ENCODE measurements at places on chromosomes 2 and 18.

DNA sequence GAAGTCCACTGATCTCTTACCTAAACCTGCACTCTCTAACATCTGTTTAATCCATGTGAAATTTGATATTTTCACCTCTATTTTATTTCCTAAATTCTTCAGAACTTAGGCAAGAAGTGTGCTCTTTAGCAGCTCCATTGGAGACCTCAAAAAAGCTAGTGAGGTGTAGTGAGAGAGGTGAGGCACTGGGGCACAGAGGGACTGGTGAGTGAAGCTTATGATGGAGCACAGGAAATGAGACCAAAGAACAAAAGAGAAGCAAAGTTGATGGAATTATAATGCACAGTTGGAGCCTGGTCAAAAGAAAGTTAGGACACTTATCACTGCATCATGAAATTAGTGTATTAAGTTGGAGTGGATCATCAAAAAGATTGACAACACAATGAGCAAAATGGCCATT lies 1050.7 kb upstream of the NRXN1 start:
- DNase-seq: no peak

GRCh38 chr2:10433947-10434885 lies 13.9 kb downstream of the ODC1 start:
- DNase-seq: no peak

GRCh38 chr2:26298286-26298637 lies 47.7 kb upstream of the SELENOI start:
- DNase-seq: no peak

DNA sequence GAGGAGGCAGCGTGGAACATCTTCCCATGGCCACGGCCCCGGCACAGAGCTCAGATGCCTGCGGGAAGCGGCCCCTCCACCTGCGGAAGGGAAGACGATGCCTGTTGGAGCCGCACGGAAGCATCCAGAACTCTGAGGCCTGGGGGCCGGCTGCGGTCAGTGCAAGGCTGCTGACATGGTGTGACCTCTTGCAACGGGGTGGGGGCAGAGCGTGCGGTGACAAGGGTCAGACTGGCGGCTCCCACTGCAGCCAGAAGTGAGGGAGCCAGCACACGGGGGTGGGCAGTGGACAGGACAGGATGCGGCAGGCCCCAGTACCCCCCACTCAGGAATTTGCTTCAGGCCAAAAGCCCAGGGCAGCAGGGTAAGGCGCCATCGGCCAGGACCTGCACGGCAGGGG lies 48.8 kb downstream of the SLC66A2 start:
- DNase-seq: no peak

DNA sequence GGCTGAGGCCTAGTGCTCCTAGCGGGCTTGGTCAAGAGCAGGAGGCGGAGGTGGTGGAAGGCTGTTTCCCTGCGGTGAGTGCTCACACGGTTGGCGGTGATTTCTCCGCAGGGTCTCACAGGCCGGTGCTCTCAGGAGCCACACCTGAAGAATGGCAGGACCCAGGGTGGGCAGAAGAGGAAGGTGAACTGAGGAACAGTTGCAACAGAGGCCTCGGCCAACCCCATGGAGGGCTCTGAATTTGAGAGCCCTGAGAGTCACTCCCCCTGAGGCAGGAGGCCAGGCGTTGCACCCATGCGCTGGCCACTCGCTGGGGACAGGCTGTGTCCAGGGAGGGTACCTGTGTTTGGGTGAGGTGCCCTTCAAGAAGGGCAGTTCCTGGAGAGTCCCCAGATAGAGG lies 35.3 kb upstream of the ZNF516 start:
- no peak for DNase-seq

GRCh38 chr18:50722311-50722710 lies 97.5 kb downstream of the MRO start:
- no peak for DNase-seq

DNA sequence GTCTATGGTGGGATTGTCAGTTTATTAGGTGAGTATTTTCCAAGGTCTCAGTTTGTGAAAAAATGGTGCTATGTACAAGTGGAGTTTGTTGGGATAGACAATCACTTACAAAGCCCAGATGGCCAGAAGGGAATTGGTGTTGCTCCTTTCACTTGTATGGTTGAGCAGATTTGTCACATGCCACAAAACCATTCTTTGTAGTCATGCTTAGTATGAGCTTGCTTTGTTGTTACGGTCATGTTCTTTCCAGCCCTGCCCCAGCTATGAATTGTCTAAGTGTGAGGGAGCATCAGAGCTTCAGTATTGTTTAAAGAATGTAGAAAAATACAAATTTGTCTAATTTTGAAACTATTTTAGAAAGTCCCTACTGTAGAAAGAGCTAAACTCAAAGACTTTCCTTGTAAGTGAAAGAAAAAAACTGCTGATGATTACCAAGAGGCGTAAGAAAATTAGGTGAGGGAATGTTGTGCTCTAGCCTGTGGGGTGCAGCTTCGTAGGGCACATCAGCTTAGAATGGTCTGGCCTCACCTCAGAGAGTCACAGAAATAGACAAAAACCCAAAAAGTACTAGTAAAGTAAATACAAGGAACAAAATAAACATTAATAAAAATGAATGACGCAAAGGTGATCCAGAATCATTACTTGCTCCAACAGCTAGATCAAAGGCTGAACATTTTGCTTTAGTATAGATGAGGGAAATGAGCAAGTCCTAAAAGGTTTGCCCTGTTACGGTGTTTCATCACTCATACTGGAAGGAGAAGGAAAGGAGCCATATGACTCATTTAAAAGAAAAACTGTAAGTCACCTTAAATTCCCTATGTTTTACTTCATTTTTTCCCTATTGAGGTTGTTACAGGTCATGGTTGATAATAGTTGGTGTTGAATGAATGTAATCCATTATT lies 9.2 kb downstream of the TGIF1 start:
- DNase-seq: no peak

GRCh38 chr18:7876354-7877104 lies 309.4 kb downstream of the PTPRM start:
- DNase-seq: no peak

- no peak for DNase-seq
Observed at GRCh38 chr18:13599031-13599430, 127.3 kb downstream of the FAM210A start.

- DNase-seq: no peak
Observed at GRCh38 chr2:69773206-69773605, 31.3 kb downstream of the ANXA4 start.

- DNase-seq: peak; percentile 87
Observed at GRCh38 chr2:45889053-45889452, 237.6 kb downstream of the PRKCE start.

DNA sequence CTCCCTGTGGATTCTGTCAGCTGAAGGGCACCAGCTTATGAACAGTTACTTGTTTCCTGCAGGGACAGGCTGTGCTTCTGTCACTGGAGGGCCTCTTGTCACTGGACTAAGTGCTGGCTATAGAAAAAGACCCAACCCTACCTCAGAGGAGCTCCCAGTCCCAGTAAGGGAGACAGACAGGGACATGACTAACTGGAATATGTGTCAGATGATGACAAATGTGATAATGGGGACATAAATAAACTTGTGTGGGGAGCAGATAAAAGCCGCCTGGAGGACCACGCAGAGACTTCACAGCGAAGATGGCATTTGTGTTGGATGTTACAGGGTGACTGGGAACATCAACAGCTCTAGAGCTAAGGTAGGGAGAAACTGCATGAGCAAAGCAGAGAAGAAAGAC lies 95.0 kb downstream of the MAPRE2 start:
- no peak for DNase-seq

DNA sequence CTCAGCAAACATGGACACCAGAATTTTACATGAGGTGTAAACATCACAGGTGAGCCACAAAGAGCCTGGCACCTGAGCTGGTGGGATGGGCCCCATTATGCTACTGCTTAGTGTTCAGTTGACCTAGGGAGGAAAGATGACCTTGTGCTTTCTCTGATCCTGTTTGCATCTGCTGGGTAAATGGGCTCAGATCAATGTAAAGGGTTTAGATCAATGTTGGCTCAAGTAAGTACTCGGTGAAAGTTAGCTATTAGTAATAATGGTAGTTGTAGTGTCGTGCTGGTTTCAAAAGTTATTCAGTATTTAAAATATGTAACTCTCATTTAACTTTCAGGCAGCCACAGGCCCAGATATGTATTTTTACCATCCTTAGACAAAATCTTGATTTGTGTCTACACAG lies 19.8 kb downstream of the ABHD3 start:
- DNase-seq: no peak

DNA sequence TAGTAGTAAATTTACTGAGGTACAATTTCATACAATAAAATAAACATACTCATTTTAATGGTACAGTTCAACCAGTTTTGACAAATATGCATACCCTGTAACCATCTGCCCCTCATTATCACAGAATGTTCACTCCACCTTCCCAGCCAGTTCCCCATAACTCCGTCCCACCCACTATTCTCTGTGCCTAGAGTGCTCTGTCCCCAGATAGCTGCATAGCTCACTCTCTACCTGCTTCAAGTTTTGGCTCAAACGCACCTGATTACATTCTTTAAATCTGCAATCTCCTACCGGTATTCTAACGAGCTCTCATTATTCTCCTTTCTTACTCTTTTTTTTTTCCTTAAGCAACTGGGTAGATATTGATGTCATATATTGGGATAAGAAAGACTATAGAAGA lies 161.9 kb upstream of the SMAD7 start:
- no peak for DNase-seq

- DNase-seq: peak; percentile 13
Observed at GRCh38 chr2:10469955-10470608, 22.0 kb upstream of the ODC1 start.

- DNase-seq: no peak
Observed at GRCh38 chr18:34775461-34775860, 65.4 kb downstream of the DTNA start.

DNA sequence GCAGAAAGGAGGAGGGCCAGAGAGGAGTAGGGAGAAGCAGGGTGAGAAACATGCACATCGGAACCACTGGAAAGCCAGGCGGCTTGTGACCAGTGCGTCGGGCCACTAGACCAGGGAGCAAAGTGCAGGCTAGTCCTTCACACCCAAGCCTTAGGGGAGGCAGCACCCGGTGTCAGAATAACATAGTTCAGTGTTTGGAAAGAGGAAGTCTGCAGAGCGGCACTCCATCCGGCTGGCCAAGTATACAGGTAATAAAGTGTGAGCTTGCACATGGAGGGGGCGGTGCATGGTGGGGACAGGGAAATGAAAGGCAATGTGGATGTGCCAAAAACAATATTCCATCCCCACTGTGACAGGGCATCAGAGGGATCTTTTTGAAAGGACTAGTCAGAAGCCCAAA lies 69.7 kb downstream of the ZNF521 start:
- no peak for DNase-seq

DNA sequence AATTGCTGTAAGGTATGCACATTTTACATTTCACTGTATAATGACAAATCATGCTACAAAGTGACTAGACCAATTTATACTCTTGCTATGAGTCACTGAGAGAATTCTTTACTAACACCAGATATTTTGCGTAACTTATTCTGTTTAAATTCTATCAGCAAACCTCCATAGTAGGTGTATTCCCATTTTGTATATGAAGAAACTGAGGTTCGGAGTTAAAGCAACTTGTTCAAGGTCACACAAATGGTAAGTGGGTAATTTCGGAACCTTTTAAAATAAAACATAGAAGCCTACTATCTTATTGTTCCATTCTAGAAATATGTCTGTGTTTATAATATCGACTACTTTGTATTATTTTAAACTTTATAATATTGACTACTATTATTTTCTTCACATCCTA lies 15.9 kb upstream of the CPS1 start:
- no peak for DNase-seq

DNA sequence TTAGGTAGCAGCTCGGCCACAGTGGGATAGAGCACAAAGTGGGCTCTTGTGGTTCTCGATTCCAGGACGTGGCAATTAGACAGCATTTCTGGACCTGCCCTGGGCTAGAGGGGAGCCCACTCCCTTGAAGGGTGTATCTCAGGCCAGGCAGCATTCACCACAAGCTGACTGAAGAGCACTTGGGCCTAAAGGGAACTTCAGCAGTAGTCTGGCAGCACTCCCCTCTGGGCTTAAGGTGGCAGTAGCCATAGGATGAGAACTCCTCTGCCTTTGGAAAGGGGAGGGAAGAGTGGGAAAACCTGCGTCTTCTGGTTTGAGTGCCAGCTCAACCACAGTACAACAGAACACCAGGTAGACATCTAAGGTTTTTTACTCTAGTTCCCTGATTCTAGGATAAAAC lies 28.1 kb upstream of the EML6 start:
- DNase-seq: no peak

- DNase-seq: no peak
Observed at GRCh38 chr18:9738266-9738969, 30.3 kb downstream of the RAB31 start.

GRCh38 chr2:28633746-28634145 lies 117.9 kb upstream of the PPP1CB start:
- no peak for DNase-seq

GRCh38 chr2:38290332-38290731 lies 86.7 kb downstream of the ATL2 start:
- DNase-seq: no peak

DNA sequence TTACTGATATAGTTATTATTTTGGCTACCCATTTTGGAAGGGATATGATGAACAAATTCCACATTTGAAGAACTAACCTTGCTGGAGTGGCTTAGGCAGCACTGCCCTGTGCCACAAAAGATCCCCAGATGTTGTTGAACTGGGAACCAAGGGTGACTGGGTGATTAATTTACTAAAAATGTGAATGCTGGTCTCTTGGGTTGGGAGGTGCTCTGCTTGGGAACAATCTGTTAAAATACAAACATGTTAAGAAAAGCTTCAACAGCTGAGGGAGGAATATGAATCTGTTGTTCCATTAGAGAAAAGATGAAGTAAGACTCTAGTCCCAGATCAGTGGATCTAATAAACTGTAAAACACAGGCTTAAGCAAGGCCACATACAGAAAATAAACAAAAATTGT lies 1860.1 kb downstream of the SUCLG1 start:
- DNase-seq: no peak

DNA sequence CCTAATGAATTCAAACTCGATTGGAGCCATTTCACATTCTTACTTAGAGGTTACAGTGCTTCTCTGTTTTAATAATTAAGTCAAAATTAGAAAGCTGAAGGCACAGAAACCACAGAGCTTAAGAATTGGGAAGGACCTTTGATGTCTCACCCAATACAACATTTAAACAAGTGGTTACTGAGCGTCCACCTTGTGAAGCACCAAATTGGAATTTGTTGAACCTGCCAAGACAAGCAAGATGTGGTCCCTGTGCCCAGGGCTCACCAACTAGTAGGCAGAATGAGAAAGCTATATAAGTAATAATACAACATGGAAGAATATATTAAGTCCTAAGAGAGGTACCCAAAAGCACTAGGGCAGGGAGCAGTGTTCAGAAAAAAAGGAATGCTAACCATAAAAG lies 64.5 kb upstream of the NPAS2 start:
- DNase-seq: no peak

Measured in D341Med (cell line).